Activated T-cell treated with anti-CD3 and anti-CD28 coated beads, Interleukin-2, amount 50 U/mL, for 4 hours (primary cell): ENCODE measurements at places on chromosomes 5 and 9. TPM values are rescaled to one million over a fixed set of nuclear protein-coding genes. Genes with fewer than 3 reads are reported as not detected.

Gene DAB2
- total RNA-seq = 0.32 TPM

DNA sequence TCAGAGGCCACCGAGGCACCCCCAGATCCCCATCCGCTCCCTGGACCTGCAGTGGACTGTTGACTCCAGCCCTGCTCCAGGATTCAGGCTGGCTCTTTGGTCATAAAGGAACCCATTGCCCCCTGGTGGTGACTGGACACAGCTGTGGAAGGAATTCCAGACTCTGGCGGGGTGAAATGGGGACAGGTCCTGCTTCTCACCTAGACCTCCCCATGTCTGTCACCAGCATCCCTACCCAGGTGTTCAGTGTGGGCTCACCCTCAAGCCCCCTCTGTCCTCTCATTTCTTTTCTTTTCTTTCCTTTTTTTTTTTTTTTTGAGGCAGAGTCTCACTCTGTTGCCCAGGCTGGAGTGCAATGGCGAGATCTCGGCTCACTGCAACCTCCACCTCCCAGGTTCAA lies 25.5 kb upstream of the STXBP1 start:
- peak; percentile 57 for DNase-seq

Gene GPX3
- 1.0 TPM for total RNA-seq

DNA sequence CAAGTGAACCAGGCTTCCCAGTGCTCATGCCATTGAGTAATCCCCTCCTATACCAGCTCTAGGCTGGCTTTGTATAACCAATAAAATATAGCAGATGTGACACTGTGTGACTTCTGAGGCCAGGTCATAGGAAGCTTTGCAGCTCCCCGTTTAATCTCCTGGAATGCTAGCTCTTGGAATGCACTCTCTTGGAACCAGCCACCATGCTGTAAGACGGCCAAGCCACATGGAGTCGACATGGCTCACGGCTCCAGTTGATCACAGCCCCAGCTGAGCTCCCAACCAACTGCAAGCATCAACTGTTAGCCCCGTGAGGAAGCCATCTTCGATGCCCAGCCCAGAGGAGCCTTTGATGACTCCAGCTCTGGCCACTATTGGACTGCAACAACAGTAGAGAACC lies 74.5 kb downstream of the SH3TC2 start:
- DNase-seq = no peak

- DNase-seq = no peak
Measured at GRCh38 chr5:58542709-58543108, 40.2 kb upstream of the RAB3C start.

GRCh38 chr5:36988396-36988795 lies 111.8 kb downstream of the NIPBL start:
- DNase-seq = no peak

- no peak for DNase-seq
Measured at GRCh38 chr9:83030391-83031107, 32.4 kb downstream of the RASEF start.

DNA sequence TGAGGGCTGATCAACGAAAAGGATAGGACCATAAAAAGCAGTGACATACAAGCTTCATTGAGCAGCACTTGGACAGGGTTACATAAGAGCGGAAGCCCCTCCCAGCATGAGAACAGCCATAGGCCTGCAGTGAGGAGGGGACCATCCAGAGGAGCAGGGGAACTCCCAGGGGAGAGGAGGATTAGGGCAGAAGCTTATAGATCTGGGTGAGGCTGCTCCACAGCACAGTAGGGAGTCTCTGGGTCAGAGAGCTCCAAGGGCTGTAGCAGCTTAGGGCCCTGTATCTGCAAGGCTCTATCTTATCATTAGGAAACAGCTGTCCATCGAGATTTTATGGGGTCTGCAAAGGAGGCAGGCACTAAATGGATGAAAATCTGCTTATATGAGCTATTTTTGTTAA lies 186.6 kb downstream of the DOCK8 start:
- DNase-seq = no peak

DNA sequence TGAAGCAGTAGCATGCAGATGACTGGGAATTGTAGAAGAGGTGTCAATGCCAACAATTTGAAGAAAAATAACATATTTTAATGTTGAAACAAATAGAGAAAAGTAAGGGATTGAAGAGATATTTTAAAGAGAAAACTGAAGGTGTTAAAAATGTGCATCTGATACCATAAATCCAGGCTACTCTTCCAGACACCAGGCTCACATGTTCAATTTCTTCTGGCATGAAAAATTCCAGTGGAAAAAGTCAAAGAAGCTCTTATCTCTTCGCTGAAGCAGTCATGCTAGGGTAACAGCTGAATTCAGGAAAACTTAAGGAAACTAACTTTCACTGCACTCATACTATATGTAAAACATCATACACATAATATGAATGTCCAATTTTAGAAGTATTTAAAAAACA lies 335.0 kb downstream of the PDE4D start:
- no peak for DNase-seq

DNA sequence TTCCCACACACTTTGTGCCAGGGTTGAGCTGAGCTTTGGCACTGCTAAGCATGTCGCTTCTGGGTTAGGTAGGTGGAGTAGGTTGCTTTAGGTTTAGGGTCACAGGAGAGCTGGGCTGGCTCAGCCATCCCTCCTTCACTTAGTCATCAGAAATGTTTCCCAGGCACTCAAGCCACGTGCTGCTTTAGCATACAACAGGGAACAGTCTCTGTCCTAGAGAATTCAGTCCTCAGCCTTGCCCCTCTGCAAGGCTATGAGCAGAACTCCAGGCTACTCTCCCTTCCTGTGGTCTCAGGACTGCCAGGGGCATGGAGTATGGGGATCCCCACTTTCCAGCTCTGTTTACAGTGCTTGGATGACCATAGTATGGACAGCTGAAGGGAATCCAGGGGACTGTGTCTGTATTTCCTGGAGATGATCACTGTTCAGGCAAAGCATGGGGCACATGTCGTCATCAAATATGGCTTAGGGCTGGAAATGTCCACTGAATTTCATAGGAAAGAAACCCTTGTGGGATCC lies 7.5 kb upstream of the ANKRD33B start:
- no peak for DNase-seq

DNA sequence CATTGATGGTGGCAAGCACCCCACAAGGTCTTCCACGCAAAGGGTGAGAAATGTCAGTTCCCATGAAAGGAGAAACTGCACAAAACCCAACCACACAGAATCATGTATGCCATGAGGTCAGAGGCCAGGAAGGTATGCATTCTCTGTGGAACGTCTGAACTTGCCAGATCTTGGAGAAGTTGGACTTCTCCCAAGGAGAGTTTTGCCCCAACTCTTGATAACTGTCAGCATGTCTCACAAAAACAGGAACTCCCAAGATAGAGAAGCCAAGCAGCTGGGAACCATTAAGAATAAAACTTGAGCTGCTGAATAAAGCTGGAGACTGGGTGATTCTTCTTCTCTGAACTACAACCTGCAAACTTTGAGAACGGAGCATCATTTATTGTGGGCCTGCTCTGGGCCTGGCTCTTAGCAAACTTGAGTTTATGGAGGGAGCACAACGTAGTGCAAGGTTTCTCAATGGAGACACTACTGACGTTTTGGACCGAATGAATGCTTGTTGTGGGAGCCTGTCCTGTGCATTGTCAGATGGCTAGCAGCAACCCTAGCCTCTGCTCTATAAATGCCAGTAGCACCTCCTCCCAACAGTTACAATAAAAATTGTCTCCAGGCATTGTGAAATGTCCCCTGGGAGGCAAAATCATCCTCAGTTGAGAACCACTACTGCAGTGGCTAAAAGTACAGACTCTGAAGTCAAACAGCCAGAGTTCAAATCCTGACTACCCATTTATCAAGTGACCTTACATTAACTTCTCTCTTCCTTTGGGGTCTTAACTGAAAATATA lies 193.5 kb downstream of the ACTL7B start:
- no peak for DNase-seq

DNA sequence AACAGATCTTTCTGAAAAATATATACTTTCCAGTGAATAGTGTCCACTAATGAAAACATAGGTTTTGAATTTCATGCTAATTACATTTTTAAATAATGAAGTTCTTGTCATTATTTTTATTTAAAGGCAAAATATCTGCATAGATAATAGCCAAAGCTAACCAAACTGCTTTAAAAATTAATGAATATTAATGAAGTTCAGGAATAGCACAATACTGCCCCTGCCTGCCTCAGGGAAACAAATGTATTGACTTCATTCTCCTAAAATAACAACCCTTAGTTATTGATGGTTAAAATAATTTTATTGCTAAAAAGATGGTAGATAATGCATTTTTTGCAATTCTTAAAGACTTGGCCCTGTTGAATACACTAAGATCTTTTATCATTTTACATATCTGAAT lies 103.6 kb upstream of the SSBP2 start:
- no peak for DNase-seq

DNA sequence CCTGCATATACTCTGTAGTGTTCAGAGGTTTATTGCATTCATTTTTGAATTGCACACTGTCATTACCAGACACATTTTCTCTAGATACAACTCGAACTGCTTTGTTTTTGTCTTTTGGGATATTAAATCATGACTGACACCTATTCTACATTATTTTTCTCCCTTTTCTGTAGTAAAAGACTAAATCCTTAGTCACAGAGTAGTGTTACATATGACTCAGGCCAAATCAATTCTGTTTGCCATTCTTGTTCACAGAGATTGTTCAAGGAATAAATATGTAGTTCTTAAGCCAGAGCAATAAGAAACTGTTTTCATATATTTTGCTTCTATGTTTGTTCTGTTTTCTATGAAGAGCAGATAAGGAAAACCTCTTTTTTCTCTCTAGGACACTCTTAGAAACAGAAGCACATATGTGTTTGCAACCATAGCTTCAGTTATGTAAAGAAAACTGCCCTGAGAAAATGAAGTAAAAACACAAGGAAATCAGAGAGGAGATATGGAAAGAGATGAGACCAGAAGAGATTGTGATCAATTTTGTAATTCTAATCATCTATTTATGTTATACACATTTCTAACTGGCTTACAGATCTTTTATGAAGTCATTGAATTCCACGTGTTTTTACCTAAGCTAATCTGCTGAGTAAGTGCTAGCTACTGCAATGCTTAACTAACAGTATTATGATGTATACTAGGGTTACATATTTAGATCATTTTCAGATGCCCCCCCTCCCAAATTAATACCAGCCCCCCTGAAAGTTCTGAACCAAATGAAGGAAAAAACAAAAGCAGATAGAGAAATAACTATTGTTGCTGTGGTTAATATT lies 1995.6 kb upstream of the CDH6 start:
- no peak for DNase-seq
